Upper lobe of right lung (tissue), 1 donor: ENCODE measurements at places on chromosomes 1 and 21. TPM values are rescaled to one million over a fixed set of nuclear protein-coding genes. Genes with fewer than 3 reads are reported as not detected.

RIMKLA gene
- total RNA-seq: 10.4 TPM

HES3 gene
- total RNA-seq: not detected

- DNase-seq: no peak
These were observed 5.0 kb upstream of the RWDD3 start for GRCh38 chr1:95229037-95229436.

- DNase-seq: no peak
These were observed 13.9 kb upstream of the ALPL start for GRCh38 chr1:21495225-21495820.

DNA sequence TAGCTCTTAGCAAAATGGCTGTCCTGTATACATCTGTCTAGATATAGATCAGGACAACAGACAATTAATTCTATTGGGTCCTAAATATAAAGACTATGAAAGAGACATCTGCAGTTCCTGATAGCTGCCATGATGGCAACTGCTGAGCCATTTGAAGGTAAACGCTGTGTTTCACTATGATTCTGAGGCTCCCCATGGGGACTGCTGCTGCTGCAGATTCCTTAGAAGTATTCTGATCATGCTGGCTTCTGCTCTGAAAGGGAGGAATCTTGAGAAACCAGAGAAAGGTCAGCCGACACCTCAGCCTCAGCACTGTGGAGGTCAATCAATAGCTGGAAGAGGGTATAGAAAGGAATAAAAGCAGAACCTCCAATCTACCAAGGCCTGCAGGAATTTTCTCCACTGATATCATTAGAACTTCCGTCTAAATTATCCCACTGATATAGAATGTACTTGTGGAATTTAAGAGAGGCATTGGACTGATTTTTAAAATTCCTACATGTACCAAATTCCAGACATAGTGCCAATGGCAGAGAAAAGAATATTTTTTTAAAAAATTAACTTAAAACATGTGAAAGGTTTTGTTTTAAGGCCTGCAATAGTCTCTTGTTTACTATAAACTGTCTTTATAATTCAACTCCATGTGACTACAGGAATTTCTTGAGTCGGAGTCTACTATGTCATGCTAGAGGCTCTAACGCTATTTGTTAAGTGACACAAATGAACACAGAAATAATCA lies 53.2 kb downstream of the DDAH1 start:
- no peak for DNase-seq

DNA sequence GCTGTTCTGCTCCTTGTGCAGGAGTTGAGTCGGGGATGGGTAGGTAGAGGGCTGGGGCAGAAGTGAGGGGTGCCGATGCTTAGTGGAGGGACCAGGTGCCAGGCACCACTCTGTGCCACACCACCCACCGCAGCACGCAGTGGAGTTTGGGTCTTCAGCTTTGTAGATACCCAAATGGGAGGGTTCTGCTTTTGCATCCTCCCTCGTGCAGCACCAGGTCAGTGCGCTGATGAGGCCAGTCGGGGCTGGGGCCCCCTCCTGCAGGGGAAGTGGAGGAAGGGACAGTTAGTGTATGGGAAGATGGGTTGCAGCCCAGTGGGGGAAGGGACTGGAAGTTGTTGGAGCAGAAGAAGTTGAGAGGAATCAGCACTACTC lies 244.0 kb downstream of the RHOU start:
- DNase-seq: no peak
